ENCODE measurements at places on chromosomes 2 and 18.

DNA sequence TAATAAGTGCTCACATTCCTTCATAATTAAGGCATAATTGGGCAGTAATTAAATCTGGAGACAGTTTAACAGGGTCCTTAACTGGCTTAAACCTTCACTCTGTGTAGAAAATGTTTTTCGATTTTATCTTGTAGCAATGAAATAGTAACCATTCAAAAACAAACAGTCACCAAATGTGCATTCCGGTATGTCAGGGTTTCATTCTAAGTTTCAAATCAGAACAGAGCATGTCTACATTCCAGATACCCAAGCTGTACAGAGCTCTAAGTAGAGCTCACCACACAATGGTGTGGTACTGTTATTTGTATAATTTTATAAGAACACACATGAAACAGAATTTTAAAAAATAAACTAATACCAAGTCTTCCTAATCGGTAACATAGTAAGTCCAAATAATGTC is 52.6 kb downstream of the SMAD2 start:
- no peak for DNase-seq

DNA sequence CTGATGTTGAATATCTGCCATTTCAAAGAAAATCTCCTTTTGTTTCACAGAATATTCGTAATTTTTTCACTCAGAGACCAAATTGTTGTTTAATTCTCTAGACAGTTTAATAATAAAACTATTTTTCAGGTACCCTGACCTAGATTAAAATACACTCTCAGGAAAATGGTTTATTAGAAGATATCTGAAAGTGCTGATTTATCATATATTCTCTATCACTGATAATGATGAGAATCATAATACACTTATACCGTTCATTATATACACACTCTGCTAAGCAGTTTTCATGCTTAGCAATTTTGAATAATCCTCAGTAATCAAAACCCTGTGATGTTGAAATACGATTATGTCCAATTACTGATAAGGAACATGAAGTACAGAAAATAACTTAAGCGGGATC is 772.9 kb upstream of the CRIM1 start:
- no peak for DNase-seq

DNA sequence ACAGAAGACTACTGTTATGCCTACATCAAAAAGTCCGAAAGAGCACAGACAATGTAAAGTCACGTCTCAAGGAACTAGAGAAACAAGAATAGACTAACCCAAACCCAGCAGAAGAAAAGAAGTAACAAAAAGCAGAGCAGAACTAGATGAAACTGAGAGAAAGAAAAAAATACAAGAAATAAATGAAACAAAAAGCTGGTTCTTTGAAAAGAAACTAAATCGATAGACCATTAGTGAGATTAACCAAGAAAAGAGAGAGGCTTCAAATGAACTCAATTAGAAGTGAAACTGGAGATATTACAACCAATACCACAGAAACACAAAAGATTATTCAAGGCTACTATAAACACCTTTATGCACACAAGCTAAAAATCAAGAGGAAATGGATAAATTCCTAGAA is 271.8 kb downstream of the MBD2 start:
- no peak for DNase-seq

DNA sequence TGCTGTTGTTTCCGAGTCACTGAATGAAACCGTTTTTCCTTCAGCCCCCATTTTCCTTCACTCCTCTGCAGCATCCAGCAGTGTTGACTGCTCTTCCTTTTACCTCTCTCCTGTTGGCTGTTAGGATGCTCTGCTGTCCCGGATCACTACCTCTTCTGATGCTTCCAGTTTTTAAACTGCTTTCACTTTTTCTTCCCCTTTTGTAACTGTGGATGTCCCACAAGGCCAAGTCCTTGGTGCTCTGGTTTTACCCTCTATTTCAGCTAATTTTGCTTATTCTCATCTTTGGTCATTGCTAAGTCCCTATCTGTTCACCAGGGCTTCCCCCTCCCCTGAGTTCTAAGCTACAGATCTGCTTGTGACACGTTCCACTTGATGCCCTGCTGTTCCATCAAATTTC is 39.4 kb upstream of the MAP4K3 start:
- DNase-seq = no peak

- DNase-seq = no peak
Measured at GRCh38 chr2:210038078-210038477, 35.6 kb downstream of the RPE start.

DNA sequence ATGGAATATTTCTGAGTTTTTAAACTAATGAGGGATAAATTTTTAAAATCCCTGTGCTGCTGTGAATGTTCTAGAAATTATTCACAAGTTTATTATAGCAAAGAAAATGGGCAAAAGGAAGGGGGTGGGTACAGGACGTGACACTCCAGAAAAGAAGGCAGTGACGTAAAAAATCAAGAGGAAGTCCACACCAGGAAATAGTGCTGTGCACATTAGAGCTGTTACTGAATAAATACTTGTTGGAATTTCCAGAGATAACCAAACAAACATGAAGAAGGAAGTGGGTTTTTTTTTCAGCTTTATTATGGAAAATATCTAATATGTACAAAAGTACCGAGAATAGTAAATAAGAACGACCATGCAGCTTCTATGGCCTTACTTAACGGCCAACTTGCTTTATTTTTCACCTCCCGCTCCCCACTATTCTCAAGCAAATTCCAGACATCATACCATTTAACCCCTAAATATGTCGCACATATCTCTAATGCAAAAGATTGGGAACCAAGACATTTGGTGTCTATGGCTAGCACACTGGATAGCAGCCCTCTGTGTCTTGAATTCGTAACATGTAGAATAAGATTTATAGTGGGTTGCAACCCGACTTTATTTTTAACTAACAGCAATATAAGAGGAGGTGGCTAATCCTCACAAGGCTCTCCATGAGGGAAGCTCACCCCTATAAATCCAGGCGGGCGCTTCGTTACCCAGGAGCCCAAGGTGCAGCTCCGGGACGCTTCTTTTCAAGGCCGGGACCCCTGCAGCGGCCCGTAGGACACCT is 580 bp upstream of the NDUFV2 start:
- DNase-seq = no peak

DNA sequence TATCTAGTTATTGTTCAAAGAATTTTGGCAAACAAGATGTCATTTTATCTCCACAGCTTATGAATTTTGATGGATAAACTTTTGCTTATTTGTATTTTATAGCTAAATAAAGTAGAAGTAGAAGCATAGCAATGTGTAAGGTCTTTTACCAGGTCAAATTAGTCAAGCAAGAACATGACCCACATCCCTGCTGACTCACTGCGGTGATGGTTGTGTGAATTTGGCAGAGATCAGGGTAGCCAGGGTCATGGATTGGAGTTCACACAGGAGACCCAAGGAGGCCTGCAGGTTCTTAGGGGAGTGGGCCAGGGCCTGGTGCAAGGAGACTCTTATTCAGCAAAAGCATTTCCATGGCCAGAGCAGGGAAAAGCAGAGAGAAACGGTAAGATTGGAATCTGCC is 18.7 kb downstream of the SP140 start:
- DNase-seq = no peak

- DNase-seq = no peak
Measured at GRCh38 chr2:110768591-110768990, 36.2 kb downstream of the ACOXL start.

GRCh38 chr18:74126684-74127655 is 20.7 kb downstream of the FBXO15 start:
- DNase-seq = no peak

DNA sequence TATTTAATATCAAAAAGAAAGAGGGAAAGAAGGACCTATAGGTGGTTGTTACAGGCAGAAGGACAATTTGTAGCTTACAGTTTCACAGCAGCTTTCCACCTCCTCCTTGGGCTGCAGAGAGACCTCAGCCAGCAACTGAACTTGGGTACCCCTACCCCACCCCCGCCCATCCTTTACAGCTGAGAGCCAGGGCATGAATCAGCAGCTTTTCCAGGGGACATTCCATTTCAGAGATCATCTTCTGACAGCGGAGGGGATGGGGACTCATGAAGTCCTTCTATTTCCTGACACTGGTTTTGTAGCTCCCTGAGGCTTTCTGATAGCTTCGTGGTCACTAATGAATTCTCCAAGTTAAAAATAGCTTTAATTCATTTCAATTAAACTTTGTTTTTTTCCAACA is 96.4 kb downstream of the ITGB1BP1 start:
- no peak for DNase-seq

DNA sequence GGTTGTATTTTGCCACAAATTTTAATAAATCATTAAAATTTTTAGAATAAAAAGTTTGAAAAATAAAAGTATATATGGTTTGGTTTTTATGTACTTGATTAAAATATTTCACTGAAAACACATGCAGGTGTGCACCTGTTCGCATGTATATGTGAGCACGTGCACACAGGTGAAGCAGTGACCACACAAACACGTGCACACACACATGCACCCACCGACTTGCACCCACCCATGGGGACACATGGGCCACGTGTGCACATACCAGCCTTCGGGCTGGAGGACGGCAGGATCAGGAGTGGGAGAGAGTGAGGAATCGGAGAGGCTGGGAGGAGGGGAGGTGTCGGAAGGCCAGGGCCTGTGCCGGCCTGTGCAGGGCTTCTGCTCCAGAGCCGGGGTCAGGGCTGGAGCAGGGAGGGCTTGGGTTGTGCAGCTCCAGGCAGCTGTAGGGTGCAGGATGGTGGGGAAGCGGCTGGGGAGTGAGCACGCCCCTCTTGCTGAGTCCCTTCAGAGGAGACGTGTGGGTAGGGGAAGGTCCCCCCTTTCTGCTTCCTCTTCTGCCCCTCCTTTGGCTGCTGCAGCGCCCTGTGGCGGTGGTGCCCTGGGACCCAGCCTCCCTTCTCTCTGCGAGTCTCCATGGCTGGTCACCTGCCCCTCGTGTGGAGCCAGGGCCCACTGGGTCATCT is 106.9 kb upstream of the HDAC4 start:
- DNase-seq = no peak

GRCh38 chr2:184372484-184372883 is 225.8 kb upstream of the ZNF804A start:
- peak; percentile 14 for DNase-seq

DNA sequence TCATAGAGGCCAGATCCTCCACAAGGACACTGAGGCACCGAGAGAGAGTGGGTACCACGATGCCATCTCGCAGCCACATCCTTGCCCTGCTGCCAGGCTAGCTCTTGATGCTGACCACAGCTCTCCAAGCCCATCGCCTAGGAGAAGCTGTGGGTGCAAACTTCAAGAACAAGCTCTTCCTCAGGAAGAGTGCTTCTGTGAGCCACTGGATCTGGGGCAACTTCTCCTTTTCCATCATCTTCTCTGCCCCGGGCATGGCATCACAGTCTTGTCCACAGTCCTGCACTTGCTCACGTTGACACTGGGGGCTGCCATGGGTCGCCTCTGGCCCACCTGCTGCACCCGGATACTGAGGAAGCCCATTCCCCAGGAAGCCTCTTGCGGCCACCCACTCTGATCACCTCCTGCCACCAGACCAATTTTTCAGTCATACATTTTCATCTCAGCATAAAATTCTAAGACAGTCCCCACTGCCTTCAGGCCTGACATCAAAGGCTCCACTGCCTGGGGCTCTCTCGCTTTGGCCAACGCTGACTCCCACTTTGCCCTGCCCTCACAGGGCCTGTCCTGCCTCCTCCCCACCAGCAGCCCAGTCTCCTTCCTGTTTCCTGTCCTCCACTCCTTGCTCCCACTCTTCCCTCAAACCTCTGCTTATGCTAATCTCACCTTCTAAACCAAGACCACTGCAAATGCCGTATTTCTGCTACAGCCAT is 243.9 kb downstream of the AFF3 start:
- DNase-seq = no peak

- no peak for DNase-seq
Measured at GRCh38 chr18:23198217-23198845, 63.0 kb downstream of the CABLES1 start.

DNA sequence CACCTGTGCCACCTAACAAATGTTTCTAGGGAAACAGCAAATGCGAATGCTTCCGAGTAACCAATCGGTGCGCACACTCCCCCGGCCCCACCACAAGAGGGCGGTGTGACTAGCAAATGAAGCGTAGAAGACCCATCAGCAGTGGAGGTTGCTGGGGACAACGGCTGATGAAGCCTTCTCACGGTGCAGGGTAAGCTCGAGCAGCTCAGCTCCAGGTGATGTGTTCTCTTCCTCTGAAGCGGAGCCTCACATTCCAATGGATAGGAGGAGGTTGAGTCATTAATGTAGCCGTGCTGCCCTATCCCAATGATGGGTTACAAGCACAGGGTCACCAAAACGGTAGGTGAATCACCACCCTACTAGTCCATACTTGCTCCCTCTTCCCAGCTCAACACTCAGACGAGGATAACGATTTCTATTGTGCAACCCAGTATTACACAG is 127.6 kb upstream of the TWIST2 start:
- peak; percentile 35 for DNase-seq

DNA sequence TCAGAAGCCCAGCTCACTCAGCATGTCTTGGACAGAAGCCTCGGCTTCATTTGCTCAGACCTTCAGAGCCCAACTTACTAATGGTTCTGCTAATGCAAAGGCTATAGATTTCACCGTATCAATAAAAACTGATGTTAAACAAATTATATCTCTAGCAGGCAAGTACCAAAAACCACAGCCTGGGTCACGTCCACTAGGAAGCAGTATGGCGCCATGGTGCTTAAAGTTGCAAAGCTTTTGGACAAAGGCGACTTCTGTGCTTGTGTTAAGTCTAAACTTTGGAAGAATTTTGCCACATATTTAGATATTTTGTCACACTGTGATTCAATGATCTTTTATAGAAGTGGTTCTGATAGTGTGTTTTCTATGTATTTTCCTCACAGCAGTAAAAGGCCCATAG is 276.8 kb upstream of the PARD3B start:
- DNase-seq = no peak

- DNase-seq = no peak
Measured at GRCh38 chr2:241933179-241933911, 63.8 kb downstream of the RTP5 start.

DNA sequence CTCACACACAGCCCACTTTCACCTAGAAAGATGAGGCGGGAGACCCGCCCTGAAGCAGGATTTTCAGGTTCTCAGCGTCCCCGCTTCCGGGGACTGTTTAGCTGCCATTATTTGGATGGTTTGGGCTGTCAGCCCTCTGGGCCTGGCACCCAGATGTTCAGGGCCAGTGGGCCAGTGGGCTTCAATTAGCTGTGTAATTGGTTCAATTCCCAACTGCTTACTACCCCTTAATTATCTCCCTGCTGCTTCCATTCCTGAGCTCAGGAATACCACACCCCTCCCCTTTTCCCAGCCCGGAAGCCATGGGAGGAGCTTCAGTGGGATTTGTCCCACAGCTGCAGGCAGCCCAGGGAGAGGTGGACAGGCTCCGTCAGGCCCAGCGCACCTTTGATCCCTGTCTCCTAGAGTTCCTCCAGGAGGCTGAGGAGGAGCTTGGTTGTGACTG is 114.1 kb upstream of the MYCN start:
- peak; percentile 39 for DNase-seq

GRCh38 chr2:161990741-161991140 is 83.3 kb downstream of the DPP4 start:
- no peak for DNase-seq

- DNase-seq = peak; percentile 51
Measured at GRCh38 chr18:11689669-11690565, 853 bp downstream of the GNAL start.

Data from neuronal stem cell (in vitro differentiated cells).